Astrocyte of the spinal cord (primary cell): ENCODE measurements at places on chromosomes 5 and 9.

- DNase-seq: no peak
Observed at GRCh38 chr9:70477907-70478480, 63.5 kb upstream of the KLF9 start.

DNA sequence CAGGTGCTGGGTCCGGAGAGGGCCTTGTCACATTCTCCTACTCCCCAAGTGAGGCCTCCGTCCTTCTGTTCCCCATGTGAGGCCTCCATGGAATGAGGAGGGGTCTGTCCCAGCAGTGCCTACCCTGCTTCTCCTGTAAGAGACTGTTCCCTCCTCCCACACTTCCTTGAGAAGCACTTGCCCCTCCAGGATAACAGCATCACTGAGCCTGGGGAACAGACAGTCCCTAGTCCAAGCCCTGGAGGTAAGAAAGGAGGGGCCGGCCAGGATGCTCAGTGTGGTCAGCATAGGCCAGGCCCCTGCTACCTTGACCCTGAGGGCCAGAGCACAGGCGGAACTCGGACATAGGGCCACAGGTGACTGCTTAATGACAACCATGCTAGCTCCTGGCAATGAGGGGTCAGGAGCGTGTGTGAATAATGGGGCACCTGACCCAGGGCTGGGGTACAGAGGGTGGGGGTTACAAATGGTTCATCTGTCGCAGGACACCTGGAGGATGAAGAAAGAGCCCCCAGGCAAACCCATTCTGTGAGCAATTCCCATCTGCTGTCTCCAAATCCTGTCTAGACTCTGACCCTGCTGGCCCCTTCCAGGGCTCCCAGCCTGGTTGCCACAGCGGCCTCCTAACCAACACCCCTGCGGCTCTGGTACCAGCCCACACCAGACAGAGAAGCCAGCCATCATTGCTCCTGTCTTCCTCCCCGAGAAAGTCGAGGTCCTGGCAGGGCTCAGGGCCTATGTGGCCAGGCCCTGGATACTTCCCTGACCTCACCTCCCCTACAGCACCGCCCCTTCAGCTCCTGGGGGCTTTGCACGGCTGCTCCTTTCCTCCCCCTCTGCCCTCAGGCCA is 20.3 kb downstream of the RALGDS start:
- DNase-seq: no peak

GRCh38 chr5:100872408-100873190 is 30.5 kb downstream of the ST8SIA4 start:
- DNase-seq: no peak

- no peak for DNase-seq
Observed at GRCh38 chr5:149224282-149224681, 47.4 kb upstream of the AFAP1L1 start.

GRCh38 chr5:54645882-54646355 is 128.4 kb downstream of the SNX18 start:
- no peak for DNase-seq

- DNase-seq: no peak
Observed at GRCh38 chr5:537621-538071, 13.4 kb upstream of the SLC9A3 start.

GRCh38 chr5:16564248-16564867 is 52.4 kb downstream of the RETREG1 start:
- no peak for DNase-seq

DNA sequence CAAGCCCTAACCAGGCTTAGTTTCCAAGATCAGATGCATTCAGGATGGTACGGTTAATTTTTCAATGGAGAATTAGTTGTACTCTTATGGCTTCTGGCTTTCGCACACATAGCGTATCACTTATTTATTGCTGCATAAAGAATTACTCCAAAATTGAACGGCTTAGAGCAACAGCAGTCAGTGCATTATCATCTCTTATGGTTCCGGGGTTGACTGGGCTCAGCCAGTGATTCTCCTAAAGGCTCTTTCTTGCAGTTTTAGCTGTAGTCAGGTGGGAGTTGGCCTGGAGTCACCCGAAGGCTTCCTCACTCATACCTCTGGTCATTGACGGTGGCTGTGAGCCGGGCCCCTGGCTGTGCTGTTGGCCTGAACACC is 595 bp upstream of the GRHPR start:
- DNase-seq: no peak

DNA sequence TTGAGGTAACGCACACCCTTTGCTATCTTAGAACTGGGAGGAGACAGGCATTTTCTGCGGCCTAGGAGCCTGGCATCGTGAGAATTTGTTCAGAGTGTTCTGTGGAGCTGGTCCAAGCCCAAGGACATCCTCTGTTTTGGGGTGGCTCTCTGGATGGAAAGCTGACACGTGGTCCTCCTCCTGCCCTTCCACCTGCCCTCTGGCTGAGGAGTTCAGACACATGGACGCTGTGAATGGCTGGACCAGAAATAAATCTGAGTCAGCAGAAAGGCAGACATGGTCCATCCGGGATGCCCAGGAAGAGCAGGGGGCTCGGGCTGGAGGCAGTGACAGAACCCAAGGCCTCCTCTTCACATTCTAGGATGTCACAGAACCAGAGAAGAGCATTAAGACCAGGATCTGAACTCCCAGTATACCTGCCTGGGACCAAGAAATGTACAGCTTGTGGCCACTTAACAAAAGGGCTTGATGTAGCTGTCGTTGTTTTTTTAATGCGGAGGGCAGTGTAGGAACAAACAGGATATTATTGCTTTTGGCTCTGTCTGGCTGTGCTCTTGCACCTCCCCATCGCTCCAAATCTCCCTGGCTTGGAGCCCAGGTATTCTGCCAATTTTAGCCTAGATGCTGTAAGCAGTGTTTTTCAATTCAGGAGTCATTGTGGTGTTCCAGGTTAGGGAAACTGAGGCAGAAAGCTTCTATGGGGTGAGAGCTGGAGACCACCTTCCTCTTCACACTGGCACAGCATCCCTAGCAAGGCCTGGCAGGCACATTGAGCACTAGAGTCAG is 2.4 kb downstream of the CKMT2 start:
- no peak for DNase-seq

GRCh38 chr9:99820685-99821395 is 845 bp upstream of the NR4A3 start:
- DNase-seq: peak; percentile 76

- DNase-seq: no peak
Observed at GRCh38 chr5:58635416-58635815, 52.5 kb downstream of the RAB3C start.

DNA sequence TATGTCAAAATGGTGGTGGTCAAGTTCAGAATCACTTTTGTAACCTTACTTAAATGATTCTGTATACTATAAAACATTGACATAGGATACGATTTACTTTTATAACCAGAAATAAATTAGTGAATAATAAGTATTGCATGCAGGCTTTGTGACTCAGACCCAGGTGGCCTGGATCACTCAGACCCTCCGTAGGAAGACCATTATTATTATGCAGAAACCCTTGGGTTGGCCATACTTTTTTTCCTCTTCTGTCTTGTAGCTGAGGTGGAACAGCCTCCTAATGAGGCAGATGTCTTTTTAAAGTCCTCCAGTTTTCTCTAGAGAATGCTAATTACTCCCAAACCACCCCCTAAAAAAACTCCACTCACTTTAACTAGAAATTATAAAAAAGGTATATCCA is 121.9 kb downstream of the LPAR1 start:
- peak; percentile 56 for DNase-seq

- no peak for DNase-seq
Observed at GRCh38 chr9:71191708-71192107, 70.3 kb upstream of the TRPM3 start.

DNA sequence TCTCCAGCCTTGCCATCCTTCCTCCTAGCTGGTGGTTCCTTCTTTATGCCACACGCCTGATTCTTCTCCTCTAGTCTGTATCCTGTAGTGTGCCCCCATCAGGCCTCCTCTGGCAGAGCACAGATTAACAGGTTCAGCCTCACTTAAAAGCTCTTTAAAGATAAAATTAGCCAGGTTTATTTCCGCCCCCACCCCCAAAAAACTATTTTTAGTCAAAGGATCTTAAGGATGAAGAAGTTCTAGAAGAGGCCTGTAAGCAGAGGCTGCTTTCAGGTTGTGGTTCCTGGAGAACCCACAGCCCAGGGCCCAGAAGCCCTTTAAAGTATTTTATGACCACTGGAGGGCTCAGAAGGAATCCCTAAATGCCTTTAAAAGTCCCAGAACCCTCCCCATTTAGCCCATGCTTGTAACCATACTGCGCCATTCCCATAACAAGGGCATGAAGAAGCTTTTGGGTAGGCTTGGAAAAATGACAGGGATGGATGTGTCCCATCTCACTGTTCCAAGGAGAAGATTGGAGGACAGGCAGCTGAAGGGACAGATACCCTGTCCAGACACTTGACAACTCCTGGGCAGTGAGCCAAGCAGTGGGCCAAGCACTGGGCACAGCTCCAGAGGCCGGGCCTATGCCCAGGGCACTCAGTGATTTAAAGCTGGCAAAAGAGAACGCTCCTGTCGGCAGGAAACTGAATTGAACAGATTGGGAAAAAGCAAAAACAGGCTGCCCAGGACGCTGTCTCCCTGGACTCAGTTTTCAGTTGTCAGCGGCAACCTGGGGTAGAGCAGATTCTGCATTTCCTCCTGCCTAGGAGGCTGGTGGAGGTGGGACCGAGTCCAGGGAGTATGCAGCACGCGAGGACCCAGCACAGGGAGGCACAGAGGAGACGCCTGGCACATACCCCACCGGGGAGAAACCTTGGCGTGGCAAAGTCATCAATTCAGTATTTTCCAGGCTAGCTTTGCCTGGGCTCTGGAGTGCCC is 106.3 kb upstream of the SSBP2 start:
- DNase-seq: peak; percentile 15

GRCh38 chr5:69029292-69029691 is 64.5 kb upstream of the SLC30A5 start:
- no peak for DNase-seq

GRCh38 chr5:67211926-67212325 is 15.3 kb upstream of the CD180 start:
- DNase-seq: peak; percentile 78

DNA sequence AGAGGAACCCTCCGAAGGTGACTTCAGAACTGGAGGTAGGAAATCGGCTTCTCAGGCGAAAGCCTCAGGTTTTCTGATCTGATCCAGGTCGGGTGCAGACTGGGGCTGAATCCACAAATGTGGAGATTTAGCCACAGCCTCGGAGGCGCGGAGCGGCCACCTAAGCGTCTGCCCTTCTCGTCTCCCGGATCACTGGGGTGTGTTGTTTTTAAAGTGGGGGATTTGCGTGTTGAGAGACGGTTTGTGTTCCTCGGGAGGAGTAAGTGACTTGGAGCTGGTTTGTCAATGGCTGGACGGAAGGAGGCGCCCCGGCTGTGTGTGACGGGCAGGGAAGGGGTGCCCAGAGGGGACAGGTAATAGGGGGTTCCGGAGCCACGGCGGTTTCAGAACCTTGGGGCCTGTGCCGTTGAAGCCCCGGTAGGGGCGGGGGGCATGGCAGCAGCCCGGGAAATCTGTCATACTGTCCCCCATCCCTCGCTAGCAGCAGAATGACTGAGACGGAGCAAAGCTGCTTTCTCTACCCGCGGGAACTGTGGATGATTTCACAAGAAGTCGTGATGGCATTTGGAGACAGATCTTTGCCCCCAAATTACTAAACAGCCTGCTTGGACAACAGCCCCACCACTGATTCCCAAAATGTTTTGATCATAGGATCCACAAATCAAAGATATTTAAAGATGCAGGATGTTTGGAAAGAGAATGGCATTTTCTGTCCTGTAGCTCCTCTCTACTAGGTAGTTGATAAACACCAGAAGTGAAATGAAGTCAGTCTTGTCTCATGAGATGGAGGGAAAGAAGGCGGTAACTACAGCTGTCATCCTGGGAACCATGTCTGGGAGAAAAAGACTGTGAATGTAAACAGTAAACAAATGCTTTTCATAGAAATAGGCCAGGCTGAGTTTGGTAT is 216.5 kb downstream of the PDZD2 start:
- DNase-seq: peak; percentile 37

DNA sequence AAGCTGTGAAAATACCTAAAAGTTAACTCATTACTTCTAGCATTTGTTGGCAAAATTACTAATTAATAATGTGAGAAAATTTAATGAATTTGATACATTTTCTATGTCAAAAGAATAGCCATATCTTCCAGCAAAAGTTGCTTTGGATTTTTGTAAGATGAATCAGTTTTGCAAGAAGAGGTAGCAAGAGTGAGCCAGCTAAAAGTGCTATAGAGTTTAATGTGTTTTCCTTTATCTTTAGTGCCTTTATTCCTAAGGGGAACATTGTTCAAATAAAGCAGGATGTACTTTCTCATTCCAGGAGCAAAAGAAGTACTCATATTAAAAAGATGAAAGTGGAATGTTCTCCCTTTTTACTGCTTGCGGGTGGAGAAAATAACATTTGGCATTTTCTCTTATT is 622.2 kb downstream of the ANXA1 start:
- DNase-seq: peak; percentile 33

DNA sequence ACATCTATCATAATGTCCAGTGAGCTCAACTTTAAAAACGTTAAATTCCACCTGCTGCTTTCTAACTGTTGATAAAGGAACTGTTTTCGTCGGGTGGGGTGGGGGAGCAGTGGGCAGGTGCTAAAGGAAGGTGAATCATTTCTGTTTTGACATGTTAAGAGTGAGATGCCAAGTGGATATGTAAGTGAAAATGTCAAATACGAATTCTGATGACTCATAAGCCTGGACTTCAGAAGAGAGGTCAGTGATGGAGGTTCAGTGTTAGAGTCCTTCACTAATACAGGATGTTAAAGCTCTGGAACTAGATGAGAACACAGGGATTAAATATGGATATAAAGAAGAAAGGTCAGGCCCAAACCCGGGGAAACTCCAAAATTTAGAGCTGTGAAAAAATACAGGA is 617.9 kb upstream of the CTNND2 start:
- peak; percentile 1 for DNase-seq

DNA sequence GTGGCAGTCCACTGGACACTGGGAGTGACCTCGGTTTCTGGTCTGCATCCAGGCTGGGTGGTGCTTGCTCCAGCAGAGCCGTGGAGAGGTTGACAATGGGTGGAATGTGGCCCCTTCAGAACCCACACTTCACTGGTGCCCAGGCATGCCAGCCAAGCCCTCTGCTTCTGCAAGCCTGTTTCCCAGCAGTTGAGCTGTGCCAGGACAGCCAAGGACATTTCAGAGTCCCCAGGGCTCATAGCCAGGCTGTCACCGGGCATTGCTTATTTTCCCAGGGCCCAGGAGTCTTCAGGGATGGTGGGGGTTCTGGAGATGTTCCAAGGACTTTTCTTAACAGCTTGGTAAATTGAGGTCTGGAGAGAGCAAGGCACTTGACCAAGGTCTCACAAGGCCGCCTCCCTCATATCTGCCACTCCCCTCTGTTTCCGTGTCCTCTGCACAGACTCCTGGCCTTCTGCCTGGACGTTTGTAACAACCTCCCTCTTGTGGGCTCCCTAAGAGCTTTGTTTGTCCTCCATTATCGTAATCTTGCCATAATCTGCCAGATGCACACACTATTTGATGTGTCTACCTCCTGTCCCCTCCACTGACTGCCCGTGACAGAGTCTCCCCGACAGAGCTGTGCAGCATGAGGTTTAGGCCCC is 3.8 kb upstream of the NDST1 start:
- no peak for DNase-seq
